ENCODE measurements at places on chromosomes 3 and 15.

DNA sequence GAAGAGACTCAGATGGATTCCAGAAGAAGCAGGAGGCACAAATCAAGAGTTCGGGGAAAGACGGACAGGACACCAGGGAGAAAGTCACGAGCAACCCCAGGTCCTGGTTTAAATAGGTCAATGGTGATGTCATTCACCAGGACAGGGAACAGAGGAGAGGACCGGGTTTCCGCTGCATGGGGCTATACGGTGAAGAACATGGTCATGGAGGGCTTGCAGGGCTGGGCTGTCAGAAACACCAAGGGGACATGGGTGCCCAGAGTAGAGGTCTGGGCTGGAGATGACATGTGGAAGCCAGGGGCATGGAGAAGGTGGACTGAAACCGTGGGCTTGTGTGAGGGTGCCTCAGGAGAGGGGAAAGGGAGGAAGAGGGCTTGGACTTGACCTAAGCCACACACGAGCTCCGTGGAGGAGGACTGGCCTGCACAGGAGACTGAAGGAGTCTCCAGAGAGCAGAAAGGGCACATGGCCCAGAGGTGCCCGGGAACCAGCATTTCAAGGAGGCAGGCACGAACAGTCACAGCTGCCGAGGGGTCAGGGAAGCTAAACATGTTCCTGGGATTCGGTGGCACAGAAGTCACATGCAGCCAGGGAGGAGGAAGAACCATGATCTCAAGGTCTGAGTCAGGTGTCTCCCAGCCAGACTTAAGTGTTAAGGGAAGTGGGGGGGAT is 54.2 kb upstream of the RPL32 start:
- DNase-seq = no peak

- DNase-seq = no peak
These were observed 3.4 kb upstream of the SLC25A38 start for GRCh38 chr3:39379778-39380155.

DNA sequence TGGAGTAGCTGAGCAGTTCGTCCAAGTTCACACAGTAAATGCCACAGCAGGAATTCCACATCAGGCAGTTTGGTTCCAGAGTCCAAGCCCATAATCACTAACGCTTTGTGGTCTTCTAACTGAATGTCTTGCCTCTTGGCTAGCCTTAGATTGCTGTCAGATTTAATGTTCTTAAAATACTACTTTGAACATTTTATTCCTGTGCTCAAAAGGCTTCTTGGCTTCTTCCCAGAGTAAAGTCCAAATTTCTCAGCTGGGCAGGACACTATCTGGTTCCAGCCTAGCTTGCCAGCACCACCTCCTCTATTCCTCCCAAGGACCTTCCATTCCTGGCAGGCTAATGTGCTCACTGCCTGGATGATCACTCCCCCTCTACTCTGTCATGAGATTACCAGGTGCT is 256.9 kb downstream of the SQOR start:
- no peak for DNase-seq

GRCh38 chr3:128911911-128912310 is 32.5 kb downstream of the ACAD9 start:
- DNase-seq = no peak

GRCh38 chr15:82093774-82094211 is 48.0 kb upstream of the MEX3B start:
- DNase-seq = no peak

DNA sequence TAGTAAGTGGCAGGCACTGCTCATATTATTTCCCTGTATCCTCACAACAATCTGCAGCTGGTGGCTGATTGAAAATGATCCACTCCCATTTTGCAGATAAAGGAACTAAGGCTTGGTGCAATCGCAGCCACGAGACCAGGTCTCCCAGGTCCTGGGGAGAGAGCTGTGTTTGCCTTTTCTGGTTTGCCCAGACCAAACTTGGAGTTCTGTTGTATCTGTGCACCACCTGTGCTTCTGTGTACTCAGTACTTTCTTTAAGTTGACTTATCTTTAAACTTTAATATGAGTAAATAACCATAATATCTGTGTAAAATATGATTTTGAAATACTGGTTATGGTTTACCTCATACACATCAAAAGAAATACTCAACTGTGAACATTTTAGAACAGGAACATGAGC is 625.7 kb upstream of the CFAP20DC start:
- no peak for DNase-seq
